ENCODE measurements at places on chromosomes 2 and 18. TPM values are rescaled to one million over a fixed set of nuclear protein-coding genes. Genes with fewer than 3 reads are reported as not detected.

TSGA10 gene
- 8.2 TPM for total RNA-seq

SERPINB10 gene
- 1.5 TPM for total RNA-seq

MREG gene
- 14.8 TPM for total RNA-seq

CDK15 gene
- total RNA-seq: 7.3 TPM

RNF144A gene
- total RNA-seq: 10.3 TPM

IL1RN gene
- total RNA-seq: not detected

Measured in Daoy (cell line).